SK-N-SH treated with all-trans-retinoic acid at 6 μM for 48 hours (cell line): ENCODE measurements at places on chromosomes 7 and 10.

GRCh38 chr10:126171555-126171954 is 216.7 kb downstream of the ADAM12 start:
- peak; percentile 37; the same call in 2 of the 3 replicates for ATAC-seq

GRCh38 chr10:5446390-5446926 is 34.1 kb downstream of the NET1 start:
- no peak for ATAC-seq

GRCh38 chr7:102089175-102090098 is 197.2 kb upstream of the SH2B2 start:
- ATAC-seq, result no peak

DNA sequence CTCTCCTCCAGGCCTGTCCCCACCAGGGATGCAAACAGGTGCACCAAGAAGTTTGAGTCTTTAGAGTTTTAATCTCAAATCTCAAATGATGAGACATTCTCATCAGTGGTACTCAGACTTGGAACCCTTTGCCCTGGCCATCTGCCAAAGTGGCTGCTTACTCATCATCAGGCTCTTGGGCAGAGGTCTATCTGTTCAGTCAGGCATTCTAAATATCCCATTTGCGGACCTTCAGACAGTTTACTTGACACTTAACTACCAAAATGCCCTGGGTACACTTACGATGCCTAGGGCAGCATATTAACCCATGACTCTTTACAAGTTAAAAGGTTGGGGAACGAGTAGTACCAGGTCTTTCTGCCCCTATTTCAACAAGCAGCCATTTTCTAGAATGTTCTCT is 61.2 kb upstream of the YAE1 start:
- peak; percentile 93 for ATAC-seq

- peak; percentile 83 for ATAC-seq
Measured at GRCh38 chr7:73894733-73895551, 34.0 kb downstream of the TMEM270 start.

DNA sequence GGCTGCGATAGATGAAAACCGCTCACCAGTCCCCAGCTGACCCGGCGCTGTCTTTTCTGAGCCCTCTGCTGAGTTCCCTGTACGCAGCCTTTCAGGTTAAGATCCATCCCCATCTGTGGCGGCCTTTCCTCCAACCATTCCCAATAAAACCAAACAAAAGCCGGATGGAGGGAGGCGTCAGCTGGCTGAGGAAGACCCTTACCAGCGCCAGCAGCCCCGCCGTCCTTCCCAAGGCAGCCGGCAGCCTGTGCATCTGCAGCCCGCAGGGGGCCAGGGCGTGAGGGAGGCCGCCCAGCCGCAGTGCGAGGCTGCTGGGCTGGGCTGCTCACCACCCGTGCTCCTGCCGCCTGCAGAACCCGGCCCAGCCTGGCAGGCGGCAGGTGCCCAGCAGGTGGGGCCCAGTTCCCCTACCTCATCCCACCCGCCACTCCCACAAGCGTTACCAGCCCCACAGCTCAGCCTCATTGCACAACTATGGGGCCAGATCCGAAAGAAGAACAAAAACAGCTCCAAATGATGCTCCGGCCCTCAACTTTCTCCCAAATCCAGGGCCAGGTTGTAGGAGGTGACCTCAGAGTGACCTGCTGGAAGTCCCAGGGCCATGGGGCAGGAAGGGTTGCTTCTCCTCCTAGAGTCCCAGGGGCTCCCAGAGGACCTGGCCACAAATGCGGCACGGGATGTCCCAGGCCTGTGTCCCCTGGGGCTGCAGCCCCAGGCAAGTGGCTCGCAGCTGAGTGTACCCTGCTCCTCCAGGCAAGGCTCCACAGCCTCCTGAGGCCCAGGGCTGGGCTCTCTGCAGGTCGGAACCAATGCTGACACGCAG is 23.8 kb downstream of the PAPOLB start:
- no peak for ATAC-seq

- no peak for ATAC-seq
Measured at GRCh38 chr10:6049031-6049400, 13.2 kb downstream of the IL2RA start.

DNA sequence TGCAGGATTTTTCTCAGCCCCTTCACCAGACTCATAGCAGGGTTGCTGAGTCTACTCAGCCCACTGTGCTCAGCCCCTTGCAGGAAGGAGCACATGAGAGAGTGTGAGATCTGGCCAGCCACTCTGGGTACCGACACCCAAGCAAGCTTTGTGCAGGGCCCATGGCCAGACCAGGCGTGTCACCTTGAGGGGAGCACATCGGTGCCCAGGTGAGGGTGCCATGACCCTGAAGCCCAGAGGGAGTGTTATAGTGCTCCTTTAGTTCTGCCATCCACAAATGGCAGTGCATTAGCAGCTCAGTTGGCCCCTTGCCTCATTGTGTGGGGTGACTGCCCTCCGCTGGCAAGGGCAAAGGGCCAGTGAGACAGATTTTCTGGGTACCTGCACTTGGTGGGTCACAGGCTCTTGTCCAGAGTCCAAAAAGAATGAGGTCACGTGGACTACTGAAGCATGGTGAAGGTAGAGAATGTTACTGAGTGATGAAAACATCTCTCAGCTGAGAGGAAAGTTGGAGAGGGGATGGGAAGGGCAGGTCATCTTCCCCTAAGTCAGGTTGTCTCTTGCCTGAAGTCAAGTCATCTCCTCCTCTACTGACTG is 181.8 kb downstream of the MACC1 start:
- ATAC-seq, result no peak

GRCh38 chr7:106482091-106482490 is 178.9 kb downstream of the CCDC71L start:
- no peak for ATAC-seq

- no peak for ATAC-seq
Measured at GRCh38 chr7:141118767-141119166, 44.9 kb downstream of the TMEM178B start.

DNA sequence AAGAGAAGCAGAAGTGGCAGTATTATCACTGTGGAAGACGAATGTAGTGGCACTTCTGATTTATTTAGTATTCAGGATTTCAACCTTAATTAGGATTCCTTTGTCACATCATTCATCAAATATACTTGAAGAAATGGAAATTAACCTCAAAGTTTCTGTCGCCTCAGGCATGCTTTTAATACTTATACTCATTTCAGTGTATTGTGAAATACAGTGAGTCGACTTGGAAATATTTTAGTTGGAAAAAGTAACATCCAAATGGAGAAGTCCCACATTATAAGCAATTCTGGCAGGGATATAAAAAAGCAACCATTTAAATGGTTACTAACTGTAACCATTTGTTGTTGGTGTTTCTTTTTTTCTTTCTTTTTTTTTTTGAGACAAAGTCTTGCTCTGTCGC is 648.8 kb downstream of the ARL4A start:
- ATAC-seq, result no peak

DNA sequence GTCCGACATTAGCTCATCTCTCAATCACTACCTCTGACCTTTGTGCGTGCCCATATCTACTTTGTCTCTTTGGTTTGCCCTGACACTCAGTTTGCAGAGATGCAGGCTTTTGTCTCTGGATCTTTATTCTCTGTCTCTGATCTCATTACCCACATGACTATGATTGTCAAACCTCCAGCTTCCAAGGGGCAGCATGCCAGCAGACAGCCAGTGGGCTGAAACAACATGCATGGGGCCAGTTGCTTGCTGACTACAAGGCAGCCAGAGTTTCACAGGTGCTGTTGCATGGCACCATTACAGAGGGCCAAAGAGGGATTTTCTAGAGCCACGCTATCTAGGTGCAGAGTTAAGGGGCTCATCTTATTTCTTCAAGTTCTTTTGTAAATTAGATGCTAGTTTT is 146.2 kb downstream of the SPAG6 start:
- ATAC-seq, result no peak

GRCh38 chr7:19362099-19362498 is 216.9 kb upstream of the FERD3L start:
- no peak for ATAC-seq

DNA sequence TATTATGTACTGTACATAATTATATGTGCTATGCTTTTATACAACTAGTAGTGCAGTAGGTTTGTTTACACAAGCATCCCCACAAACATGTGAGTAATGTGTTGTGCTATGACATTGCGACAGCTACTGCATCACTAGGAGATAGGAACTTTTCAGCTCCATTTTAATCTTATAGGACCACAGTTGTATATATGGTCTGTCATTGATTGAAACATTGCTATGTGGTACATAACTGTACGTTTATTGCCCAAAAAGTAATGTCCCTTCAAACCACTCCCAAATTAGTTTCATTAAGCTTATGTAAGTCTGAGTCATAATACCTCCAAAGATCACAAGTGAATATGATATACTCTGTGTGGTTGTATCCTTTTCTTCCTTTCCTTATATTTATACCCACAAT is 183.2 kb upstream of the POT1 start:
- ATAC-seq, result no peak

DNA sequence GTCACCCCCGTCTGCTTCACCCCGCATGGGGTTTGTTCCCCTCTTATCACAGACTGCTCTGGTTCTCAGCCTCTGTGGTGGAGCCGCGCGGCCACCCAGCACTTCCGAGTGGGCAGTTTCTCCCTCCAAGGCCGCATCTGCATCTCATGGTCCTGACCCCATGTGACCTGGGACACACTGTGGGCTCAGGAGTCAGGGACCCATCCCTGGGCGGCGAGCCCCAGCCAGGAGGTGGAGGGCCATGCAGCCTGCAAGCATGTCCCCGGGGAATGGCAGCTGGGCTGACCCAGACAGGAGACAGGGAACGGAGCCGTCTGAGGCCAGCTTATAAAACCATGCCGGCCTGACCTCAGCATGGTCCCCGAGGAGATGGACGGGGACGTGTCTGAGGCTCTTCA is 25.2 kb upstream of the TTYH3 start:
- no peak for ATAC-seq

- ATAC-seq, result peak; percentile 63; the same call in 2 of the 3 replicates
Measured at GRCh38 chr7:69903410-69903809, 305.1 kb downstream of the AUTS2 start.

- ATAC-seq, result peak; percentile 45
Measured at GRCh38 chr10:60291344-60291930, 98.2 kb downstream of the ANK3 start.
